ENCODE measurements at places on chromosomes 7 and 10.

- no peak for DNase-seq
Measured at GRCh38 chr10:126243971-126244370, 144.3 kb downstream of the ADAM12 start.

DNA sequence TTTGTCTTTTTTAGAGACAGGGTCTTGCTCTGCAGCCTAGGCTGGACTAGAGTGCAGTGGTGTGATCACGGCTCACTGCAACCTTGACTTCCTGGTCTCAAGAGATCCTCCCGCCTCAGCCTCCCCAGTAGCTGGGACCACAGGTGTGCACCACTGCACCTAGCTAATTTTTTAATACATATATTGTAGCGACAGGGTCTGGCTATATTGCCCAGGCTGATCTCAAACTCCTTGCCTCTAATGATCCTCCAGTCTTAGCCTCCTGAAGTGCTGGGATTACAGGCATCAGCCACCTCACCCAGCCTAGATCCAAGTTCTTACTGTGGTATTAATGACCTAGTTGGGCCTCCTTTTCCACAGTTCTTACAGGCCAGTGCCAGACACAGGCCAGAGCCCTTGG, 11.7 kb upstream of the SERPINE1 start:
- no peak for DNase-seq

DNA sequence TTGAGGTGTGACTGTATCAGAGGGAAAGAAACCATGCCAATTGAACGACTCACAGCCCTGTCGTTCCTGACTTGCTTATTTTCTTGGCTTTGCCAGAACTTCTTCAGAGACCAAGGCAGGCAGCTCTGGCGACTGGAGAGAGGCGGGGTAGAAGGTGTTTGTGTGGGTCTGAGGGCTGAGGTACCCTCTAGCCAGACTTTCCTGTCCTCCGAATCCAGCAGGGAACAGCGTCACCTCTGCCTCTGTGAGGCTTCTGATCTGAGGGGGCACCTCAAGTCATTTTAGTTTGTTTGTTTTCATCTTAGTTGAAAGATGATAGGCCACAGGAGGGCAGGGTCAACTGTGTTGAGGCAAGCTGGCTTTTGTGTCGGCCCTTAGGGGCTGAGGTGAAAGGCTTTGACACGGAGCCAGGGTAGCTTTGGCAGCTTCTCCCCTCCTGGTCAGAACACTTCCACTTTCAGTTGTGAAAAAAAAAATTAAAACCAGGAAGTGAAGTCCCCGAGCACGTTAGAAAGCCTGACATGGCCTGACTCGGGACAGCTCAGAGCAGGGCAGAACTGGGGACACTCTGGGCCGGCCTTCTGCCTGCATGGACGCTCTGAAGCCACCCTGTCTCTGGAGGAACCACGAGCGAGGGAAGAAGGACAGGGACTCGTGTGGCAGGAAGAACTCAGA, 1.9 kb downstream of the ACSL5 start:
- DNase-seq, result peak; percentile 23

- DNase-seq, result no peak
Measured at GRCh38 chr10:89475125-89475524, 60.3 kb downstream of the SLC16A12 start.

- DNase-seq, result no peak
Measured at GRCh38 chr10:119401671-119402395, 140.7 kb downstream of the RGS10 start.

DNA sequence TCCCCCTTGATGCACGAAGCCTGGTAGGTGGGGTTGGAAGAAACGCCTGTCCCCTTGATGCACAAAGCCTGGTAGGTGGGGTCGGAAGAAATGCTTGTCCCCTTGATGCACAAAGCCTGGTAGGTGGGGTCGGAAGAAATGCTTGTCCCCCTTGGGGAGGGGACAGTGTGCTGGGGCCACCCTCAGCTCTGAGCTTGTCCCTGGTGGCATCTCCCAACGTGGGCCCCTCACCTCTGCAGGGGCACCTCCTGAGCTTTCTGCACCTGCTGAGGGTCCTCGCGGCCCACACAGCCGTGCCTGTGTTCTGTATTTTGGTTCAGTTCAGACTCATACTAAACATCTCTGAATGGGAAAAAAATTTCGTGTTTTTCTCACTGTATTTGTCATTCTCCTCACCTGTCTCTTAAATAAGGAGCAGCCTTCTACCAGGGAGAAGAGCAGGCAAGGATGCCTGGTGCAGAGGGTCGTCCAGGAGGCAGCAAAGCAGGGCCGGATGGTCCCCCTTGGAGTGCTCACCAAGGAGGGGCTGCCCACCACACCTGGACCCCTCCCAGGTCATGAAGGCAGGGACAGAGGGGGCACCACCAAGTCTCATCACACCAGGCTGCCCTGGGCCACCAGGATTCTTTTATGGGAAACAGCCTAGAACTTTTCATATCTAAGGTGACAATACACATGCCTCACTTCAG, 24.7 kb downstream of the VIPR2 start:
- no peak for DNase-seq

GRCh38 chr7:46661431-46661830, 740.4 kb upstream of the IGFBP3 start:
- DNase-seq, result no peak

DNA sequence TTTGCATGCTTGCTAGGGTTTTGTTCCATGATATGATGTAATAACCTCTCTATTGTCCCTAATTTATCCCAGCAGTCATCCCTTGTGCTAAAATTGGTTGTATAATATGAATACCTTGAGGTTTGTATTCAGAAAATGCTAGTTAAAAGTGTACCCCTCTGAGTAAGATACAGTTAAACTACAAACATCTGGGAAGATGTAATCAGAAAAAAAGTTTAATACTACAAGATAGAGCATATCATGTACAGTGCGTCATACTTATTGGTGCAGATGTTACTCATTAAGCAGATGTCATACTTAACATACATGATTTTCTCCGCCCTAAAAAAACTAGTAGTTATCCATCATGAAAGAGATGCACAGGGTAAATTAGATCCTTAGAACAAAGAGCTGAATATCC, 336.1 kb upstream of the KCND2 start:
- no peak for DNase-seq

DNA sequence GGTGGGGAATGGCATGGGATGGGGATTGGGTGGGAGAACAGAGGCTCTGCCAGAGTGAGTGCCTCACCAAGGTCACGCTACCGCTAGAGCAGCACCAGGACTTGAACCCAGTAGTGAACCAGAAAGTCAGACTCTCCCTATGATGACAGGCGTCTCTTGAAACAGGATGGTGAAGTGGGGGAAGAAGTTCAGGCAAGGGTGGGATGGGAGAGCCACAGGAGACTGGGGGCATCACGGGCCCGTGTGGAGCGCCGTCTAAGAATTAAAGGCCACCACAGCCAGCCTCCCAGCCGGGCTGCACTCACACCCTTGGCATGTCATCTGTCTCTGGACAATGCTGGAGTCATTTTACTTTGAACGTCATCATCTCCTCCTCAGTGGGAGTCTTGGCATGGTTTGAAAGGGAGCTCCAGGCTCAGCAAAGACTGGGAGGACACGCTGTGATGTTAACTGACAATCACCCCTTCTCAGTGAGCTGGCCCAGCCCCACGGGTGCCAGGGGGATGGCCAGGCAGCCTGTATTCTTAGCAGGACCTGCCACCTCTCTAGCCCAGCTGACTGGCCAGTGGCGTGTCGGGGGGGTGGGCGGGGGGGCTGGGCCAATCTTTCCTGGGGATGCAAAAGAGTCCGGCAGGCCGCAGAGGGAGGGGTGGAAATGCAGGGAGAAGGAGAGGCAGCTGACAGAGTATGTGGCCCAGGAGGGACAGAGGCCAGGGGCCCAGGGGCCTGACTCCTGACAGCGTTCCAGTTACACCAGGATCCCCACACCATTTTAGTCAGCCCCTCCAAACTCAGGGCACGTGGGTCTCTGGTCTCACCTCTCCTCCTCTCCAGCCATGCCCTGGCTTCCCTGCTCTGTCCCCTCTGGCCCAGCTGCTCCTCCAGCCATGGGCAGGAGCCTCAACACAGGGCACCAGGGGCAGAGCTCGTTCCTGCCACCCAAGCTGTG, 96.2 kb downstream of the VOPP1 start:
- DNase-seq, result no peak

GRCh38 chr10:77165445-77166208, 472.0 kb downstream of the KCNMA1 start:
- no peak for DNase-seq

GRCh38 chr10:23558361-23558799, 119.5 kb downstream of the OTUD1 start:
- DNase-seq, result no peak

GRCh38 chr7:21708096-21708495, 165.3 kb downstream of the DNAH11 start:
- DNase-seq, result no peak

- DNase-seq, result no peak
Measured at GRCh38 chr10:9800011-9800410, 1217.7 kb upstream of the CELF2 start.

DNA sequence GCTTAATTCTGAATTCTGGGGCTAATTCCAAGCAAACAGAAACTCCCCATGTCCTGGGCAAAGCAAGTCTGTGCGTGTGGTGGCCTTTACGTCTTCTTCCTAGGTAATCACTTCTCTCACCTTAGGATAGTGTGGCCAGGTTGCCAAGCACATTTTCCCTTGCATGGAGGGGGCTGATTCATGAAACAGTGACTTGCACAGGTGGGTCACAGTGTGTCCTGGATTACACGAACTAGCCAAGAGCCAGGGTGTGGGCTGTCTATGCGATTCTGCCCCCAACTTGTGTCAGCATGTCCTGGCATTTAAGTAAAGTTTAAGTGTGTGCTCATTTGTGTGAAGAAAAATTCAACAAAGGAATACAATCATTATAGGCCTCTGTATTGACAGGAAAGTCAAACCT, 18.5 kb upstream of the SEM1 start:
- no peak for DNase-seq

DNA sequence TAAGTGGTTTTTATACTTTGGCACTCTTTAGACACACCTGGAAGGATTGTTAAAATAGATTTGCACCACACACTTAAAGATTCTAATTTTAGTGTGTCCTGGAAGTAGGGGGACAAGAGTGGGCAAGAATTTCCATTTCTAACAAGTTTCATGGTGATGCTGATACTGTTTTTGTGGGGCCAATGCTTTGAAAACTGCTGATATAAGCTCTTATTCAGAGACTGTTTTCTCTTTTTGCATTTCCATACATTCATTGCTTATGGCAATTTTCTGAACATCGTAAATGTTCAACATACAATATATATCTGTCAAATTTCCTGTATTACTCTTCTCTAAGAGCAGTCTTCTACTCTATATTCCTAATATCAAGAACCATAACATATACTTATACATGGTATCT, 79.0 kb downstream of the TFEC start:
- no peak for DNase-seq

- DNase-seq, result no peak
Measured at GRCh38 chr10:69901628-69902505, 100.2 kb downstream of the COL13A1 start.

DNA sequence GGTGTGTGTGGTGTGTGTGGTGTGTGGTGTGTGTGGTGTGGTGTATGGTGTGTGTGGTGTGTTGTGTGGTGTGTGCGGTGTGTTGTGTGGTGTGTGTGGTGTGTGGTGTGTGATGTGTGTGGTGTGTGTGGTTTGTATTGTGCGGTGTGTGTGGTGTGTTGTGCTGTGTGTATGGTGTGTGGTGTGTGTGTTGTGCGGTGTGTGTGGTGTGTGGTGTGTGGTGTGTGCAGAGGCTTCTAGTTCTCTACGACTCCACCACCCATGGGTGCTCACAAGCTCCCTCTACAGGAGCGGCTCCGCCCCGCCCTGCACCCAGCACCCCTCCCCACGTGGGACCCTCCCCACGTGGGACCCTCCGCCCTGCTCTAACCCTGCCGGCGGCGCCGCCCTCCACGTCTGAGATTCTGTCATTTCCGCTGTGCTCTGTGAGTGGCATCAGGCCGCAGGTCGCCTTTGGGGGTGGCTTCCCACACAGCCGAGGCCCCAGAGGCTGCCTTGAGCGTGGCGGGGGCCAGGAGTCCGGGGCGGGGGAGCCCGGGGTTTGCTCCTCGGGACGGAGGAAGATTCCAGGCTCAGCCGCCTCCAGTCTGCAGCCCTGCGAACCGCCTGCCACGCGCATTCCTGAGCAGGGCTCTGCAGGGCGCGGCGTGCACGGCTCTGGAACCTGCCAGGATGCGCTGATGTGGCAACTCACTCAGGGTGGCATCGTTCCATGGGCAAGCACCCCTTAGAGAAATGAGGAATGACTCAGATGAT, 37.0 kb upstream of the DNAJB6 start:
- peak; percentile 15 for DNase-seq

- peak; percentile 63 for DNase-seq
Measured at GRCh38 chr7:98168181-98168903, 42.9 kb upstream of the BHLHA15 start.

- DNase-seq, result no peak
Measured at GRCh38 chr7:22094413-22095342, 149.0 kb upstream of the CDCA7L start.

- DNase-seq, result no peak
Measured at GRCh38 chr10:28678687-28679457, 1.6 kb downstream of the BAMBI start.

DNA sequence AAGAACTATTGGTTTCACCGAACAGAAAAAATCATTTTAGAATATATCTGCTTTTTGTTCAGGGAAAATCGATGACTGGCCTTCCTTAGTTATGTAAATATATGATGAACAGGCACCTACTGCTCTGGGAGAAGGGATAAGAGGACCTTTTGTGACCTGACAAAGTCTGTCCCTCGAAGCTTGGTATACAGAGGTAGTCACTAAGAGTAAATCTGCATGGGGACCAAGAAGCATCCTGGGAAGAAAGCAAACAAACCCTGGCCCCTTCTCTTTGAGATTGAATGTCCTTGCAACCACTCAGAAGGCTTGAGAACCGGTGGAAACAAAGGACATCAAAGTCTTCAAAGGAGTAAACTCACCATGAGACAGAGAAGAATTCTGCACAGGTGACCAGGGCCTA, 52.3 kb downstream of the SKIDA1 start:
- DNase-seq, result no peak

- no peak for DNase-seq
Measured at GRCh38 chr7:11969643-11970042, 137.6 kb upstream of the THSD7A start.

DNA sequence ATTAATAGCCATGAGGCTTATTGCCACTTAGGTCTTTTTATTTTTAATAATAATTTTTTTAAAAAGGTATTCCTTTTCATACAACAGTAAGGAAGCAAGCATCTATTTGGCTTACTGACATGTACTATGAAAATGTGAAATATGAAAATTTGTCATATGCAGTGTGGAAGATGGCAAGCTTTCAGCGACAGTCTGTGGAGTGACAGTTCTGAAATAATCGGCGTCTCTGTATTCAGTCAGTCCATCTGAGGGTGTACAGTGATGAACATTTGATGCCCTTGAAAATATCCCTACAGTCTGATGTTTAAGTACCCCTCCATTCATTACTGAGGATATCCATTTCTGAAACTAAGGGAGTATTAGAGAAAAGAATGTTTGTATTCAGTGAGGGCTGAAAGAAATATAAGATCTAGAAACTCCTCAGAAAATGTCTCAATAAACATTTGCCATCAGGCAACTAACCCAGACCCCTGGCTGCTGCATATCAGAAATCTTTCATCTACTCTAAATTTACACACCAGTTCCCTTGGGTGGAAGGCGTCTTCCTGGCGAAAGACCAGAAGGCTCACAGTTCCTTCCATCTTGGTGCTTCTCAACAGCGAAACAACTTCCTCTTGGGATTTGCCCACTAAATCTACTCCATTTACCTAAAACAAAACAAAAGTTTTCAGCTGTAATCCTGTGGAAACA, 440.6 kb downstream of the PARD3 start:
- no peak for DNase-seq
